Mammary epithelial cell (primary cell): ENCODE measurements at places on chromosomes 6 and 20. TPM values are rescaled to one million over a fixed set of nuclear protein-coding genes. Genes with fewer than 3 reads are reported as not detected.

FABP7 gene
- total RNA-seq = not detected

ALDH8A1 gene
- total RNA-seq = 0.19 and 0.28 TPM in 2 replicates

LPA gene
- not detected for total RNA-seq

NR2E1 gene
- not detected for total RNA-seq

DNA sequence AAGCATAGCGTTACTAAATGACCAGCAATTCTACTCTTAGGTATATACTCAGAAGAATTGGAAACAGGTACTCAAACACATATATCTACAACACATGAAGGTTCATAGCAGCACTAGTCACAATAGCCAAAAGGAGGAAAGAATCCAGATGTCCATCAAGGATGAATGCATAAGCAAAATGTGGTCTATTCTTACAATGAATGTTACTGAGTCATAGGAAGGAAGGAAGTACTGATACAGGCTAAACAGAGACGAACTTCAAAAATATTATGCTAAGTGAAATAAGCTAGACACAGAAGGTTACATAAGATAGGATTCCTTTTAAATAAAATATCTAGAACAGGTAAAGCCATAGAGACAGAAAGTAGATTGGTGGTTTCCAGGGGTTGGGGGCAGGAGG lies 93.5 kb downstream of the MAP3K7 start:
- DNase-seq = peak; percentile 54

DNA sequence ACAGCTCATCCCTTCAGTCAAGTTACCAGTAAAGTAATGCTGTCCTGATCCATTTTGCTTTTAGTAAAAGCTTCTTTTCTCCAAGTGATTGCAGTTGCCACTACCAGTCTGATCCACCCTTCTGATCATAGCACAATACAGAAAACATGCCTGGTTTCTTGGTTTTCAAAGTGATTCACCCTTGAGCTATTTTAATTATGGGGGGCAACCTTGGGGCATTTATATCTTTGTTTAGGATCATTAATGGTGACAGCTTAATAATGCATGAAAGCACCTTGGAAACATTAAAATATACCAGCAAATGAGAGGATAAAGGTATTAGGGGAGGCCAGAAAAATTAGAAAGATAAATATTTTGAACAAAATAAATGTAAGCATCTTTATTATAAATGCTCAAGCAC lies 38.4 kb downstream of the LRRC1 start:
- DNase-seq = no peak

GRCh38 chr6:44040786-44041185 lies 86.5 kb downstream of the MRPL14 start:
- DNase-seq = no peak

DNA sequence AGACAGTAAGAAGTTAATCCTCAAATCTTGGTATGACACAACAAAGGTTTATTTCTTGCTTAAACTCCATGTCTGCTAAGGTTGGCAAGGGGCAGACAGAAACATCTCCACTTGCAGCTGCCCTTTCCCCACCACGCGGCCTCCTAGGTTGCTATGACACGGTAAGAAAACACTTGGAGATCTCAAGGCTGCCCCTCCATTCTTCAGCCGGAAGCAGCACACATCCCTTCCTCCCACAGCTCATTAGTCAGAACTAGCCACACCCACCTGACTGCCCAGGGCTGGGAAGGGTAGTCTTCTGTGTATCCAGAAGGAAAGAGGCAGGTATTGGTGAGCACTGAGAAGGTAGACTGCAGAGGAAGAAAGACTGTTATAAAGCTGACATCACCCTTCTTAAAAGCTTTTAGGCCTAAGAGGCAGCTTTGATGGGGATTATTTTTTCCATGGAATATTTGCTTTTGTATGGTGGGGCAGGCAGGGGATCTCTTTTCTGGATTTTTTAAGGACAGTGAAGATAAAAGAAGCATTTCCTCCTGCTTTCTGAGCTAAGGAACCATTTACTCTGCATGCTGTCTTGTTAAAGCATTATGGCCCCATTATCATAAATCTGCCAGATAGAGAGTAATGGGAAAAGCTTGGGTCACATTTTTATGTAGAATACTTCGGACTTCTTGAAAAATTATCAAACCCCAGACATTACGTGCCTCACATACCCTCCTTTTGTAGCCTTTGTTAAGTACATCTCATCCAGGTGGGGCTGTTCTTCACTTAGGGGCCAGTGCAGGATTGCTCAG lies 41.6 kb downstream of the MRAP2 start:
- peak; percentile 50 for DNase-seq

DNA sequence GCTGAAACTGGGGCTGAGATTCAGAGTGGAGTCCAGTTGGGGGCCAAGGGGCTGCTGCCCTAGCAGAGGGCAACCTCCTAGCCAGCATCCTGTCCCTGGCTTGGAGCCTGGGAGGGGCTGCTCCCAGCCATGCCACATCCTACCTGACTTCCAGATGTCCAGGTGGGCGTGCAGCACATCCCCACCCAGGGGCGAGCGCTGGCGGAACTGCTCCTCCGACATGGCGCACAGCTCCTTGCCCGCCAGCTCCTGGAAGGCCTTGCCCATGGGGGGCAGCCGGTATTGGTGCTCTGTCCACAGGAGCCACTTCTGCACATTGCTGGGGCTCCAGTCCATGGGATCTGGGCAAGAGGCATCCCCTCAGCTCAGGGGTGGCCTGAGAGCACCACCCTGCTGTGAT lies 15.3 kb downstream of the SPDEF start:
- DNase-seq = no peak

DNA sequence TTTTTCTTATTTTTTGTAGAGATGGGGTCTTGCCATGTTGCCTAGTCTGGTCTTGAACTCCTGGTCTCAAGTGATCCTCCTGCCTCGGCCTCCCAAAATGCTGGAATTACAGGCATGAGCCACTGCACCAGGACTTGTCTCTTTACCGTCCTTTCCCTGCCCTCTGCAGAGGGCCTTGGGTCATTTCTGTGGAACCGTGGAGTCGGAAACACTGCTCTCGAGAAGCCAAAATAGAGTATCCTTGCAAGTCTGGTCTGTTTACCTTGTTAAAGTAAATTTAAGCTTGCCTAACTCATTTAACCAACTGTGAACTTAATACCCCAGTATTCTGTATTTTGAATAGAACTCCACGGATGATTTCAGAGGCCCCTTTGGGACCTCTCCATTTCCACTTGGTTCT lies 51.4 kb downstream of the KDM1B start:
- DNase-seq = no peak

- peak; percentile 68 for DNase-seq
These were observed at the start of gene ATAT1 for GRCh38 chr6:30626484-30627366. Gene ATAT1 (plus strand): TSS chr6:30626874.

GRCh38 chr20:32569380-32570305 lies 15.5 kb downstream of the NOL4L start:
- no peak for DNase-seq

DNA sequence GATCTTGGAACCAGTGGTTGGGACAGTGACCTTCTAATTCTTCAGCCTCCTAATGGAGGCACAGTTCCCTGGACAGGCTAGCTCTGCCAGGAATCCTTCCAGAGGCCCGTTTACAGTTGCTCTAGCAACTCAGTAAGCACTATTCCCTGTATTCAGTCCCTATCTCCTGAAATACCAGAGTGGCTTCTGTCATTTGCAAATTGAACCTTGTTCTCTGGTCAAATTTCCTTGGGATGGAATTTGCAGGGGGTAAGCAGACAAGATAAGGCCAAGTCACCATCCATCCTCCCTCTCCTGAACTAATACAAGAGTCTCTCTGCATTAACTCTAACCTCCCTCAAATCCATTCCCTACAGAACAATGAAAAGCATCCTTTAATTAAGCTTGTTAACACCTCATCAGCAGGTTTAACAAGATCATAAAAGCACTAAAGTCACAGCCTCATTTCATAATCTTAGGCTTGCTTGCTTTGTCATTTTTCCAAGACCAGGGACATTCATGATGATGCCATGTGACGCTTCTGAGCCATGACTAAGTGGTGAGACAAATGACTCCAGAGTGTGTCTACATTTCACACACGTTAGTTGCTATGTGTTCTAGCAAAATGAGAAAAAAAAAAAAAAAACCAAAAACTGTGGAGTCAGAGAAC lies 37.1 kb downstream of the SLC22A23 start:
- peak; percentile 79 for DNase-seq

- DNase-seq = peak; percentile 41
These were observed 635 bp downstream of the FLOT1 start for GRCh38 chr6:30741789-30742315.

DNA sequence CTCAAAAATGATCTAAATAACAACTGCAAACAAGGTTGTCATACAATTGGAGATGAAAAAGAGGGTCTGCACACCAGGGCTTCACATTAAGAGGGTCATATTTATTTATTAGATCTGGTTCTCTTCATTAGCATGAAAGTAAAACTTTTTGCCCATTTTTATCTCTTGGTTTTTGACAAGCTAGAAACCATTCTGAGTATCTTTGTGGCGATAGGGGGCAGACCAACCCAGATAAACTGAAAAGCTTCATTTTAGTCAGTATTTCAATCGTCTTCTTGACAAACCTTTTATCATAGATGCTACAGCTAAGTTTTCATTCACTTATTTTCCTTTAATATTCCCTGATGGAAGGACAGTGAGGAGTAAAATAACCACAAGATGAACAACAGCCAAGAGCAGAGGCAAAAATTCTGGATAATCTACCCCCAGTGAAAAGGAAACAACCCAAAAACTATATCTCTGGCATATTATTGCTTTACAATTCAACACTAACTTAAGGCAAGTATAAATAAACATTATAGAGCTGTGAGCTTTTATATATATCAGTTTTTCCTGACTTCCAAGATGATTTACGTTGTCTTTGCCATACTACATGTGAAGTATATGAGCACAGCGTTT lies 45.2 kb downstream of the THEMIS start:
- no peak for DNase-seq

- no peak for DNase-seq
These were observed 82.7 kb downstream of the CTNNBL1 start for GRCh38 chr20:37776526-37776925.

DNA sequence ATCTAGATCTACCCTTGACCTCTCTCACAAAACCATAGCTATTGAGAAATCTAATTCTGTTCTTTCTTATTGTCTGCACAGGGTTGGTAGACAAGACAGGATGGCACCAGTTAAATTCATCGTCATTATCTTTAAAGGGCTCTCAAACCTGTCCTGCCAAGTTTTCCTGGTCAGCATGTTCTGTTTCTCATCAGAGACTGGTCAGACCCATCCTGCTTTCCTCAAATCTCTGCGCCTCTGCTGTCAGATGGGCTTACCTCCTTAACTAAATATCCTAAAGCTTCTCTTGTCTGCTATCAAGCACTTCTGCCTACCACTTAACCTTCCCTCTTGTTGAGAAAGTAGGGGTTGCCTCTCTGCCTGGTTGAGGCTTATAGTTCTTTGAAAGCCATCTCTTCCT lies 125.2 kb downstream of the MYO6 start:
- no peak for DNase-seq

GRCh38 chr6:168355716-168356522 lies 36.3 kb upstream of the DACT2 start:
- no peak for DNase-seq

- no peak for DNase-seq
These were observed 78.9 kb downstream of the TOX2 start for GRCh38 chr20:43993560-43993959.

- DNase-seq = no peak
These were observed 124.4 kb upstream of the KCNK16 start for GRCh38 chr6:39446909-39447308.
